ENCODE measurements at places on chromosomes 13 and 19.

GRCh38 chr19:13382633-13382938 lies 123.7 kb downstream of the CACNA1A start:
- no peak for DNase-seq

GRCh38 chr13:26853323-26853722 lies 92.7 kb upstream of the GPR12 start:
- no peak for DNase-seq

DNA sequence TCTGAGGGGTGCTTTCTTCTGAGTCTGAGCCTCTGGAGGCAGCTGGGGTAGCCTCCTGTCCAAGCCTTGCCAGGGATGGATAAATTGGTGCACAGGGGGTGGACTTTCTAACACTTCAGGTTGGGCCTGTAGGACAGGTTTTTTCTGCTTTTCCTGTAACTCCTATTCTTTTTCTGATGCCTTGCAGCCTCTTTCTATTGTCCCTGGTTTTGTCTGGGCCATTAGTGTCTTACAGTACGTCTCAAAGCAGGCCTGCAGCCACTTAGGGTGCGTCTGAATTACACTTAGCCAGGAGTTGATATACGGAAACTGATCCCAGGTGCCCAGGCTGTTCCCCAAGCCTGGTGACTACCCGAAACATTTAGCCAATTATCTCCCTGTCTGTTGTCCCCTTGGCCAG lies 213.3 kb upstream of the HTR2A start:
- no peak for DNase-seq

- DNase-seq = no peak
Observed at GRCh38 chr19:40571831-40572495, 4.7 kb upstream of the SHKBP1 start.

Measured in glutamatergic neuron (in vitro differentiated cells).